ENCODE measurements at places on chromosomes 4 and X. TPM values are rescaled to one million over a fixed set of nuclear protein-coding genes. Genes with fewer than 3 reads are reported as not detected.

DNA sequence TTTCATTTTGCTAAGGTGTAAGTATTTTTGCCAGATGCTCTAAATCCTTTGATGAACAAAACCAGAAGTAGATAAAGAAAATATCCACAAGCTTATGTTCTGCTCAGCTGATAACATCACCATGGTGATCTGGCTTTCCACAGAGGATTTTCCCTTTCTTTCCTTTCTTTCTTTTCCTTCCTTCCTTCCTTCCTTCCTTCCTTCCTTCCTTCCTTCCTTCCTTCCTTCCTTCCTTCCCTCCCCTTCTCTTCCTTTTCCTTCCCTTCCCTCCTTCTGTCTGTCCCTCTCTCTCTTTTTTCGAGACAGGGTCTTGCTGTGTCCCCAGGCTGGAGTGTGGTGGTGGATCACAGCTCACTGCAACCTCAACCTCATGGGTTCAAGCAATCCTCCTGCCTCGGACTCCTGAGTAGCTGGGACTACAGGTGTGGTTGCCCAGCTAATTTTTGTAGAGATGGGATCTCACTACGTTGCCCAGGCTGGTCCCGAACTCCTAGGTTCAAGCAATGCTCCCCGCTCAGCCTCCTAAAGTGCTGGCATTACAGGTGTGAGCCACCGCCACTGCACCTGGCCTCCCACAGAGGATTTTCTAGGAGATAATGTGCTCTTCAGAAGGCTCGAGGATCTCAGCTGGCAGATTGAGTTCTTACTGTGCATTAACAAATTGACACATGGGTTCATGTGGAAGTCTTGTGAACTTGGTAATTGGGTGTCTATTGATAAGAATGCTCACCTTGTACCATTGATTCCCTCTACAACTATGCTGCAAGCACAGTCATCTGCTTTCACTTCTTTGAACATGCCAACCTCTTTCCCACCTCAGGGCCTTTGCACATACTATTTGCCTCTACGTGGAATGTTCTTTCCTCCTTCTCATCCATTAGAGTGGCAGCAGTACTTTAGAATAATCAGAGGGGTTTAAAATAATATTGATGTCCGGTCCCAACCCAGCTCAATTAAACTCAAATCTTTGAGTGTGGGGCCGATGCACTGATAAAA is 1.4 kb upstream of the RHOH start:
- DNase-seq: no peak

GRCh38 chr4:181662383-181662782 is 580.8 kb upstream of the TENM3 start:
- DNase-seq: no peak

GRCh38 chr4:100828986-100829685 is 311.3 kb upstream of the EMCN start:
- no peak for DNase-seq

- no peak for DNase-seq
Observed at GRCh38 chr4:26171941-26172340, 148.9 kb upstream of the RBPJ start.

GRCh38 chr4:56937262-56937661 is 29.6 kb downstream of the REST start:
- no peak for DNase-seq

DNA sequence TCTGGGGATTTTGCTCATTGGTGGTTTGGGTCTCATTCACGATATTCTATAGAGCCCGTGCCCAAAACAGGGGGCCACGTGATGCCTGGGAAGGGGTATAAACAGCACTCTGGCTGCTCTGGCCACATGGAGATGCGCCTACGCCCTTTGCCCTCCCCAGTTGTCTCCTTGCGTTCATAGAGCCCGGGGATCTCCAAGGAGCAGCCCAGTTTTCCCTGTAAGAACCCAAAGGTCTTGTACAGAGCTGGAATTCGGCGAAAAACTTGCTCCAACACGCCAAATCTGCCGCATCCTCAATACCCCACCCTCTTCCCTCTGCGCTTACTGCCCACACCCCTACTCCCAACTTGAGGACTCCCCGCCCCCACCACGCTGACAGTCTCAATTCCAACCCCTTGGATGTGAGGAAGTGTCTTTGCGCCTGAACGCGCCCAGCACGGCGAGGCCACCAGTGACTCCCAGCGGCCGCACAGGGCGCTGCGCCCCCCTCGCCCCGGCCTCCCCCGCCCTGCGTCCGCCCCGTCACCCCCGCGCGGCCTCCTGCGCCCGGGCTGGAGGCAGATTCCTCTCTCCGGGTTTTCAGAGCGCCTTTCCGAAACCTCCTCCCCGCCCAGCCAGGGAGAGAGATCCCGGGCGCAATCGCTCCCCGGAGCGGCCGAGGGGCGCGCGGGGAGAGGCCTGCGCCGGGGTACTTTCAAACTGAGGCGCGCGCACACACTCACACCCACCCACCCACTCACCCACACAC is at the start of gene NHS:
NHS (plus strand) TSS at position 582 of the 748 bp plus-strand sequence. CDS start 558 bp downstream, outside the sequence.
- peak; percentile 90 for DNase-seq

DNA sequence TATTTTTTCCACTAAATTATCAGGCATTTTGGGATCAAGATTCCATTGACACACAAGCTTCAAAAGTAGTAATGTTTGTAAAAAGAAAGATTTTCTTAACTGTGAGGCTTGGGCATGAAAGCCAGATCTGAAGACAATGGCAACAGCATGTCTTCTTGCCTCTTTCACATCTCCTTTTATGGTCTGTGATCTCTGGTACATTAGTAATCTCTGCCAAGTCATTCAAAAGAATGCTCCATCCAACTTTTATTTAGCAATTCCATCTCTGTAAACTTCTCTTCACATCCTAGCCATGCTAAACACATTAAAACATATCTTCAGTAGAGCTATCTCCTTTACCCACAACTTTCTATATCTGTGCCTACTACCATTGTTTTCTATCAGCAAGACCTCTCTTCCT is 465.4 kb downstream of the FAT4 start:
- no peak for DNase-seq

GRCh38 chrX:106220177-106220576 is 52.1 kb downstream of the PWWP3B start:
- DNase-seq: no peak

GRCh38 chr4:56727150-56727549 is 46.1 kb upstream of the HOPX start:
- no peak for DNase-seq

DNA sequence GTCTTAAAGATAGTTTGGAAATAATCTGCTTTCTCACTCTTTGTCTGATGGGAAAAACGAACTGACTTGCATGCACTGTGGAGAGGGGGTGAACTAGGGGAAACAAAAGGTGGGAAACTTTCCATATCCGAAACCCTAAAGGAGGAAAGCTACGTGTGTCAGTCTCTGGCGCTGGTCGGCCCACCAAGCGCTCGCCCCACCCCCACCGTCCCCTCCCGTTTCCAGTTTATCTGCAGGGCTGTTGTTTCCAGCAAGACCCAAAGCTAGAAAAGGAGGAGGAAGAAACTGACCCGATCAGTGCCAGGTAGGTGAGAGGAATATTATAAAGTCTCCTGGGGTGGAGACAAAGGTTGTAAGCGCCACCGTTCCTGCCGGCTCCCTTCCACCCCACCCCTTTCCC is 552 bp downstream of the TCEAL9 start:
- DNase-seq: peak; percentile 48

DNA sequence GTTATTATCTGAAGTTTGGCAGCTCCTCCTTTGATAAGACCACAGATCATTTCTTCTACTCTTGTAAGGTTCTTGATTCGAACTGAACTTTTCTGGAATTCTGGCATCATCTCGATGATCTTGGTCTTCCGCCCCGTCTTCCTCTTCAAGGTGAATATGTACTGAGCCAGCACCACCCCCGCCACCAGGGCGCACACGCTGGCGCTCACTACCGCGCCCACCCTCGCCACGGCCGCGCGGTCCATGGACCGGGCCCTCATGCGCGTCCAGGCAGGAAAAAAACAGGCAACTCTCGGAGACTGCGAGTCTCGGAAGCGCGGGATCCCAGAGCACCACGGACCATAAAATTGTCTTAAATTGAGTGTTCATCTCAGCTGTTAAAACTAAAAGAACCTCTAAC is 458.4 kb upstream of the NDST3 start:
- DNase-seq: peak; percentile 58

GRCh38 chr4:66558651-66559050 is 888.4 kb upstream of the EPHA5 start:
- DNase-seq: no peak

DNA sequence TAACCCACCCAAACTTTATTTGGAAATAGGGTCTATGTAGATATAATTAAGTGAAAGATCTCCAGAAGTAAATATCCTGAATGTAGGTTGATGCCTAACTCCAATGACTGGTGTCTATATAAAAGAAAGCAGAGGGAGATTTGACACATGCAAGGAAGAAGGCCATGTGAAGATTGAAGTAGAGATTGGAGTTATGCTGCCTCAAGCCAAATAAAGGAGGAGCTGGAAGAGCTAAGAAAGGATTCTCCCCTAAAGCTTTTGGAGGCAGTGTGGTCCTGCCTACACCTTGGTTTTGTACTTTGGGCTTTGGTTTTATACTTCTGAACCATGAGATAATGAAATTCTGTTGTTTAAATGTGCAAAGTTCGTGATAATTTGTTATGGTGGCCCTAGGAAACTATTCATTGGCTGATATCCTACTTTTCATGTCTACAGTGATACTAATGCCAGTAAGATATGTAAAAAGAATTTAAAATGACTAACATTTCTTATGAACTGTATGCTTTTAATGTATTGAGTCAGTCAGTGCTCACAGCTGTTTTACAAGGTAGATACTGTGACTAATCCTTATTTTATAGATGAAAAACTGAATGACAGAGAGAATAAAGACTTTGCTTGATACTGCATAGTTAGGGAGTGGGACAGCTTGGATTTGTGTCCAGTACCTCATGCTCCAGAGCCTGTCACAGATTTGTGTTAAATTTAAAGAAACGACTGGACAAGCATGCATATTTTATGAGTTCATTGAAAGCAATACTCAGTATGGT is 5.9 kb upstream of the RAB40AL start:
- DNase-seq: no peak

DNA sequence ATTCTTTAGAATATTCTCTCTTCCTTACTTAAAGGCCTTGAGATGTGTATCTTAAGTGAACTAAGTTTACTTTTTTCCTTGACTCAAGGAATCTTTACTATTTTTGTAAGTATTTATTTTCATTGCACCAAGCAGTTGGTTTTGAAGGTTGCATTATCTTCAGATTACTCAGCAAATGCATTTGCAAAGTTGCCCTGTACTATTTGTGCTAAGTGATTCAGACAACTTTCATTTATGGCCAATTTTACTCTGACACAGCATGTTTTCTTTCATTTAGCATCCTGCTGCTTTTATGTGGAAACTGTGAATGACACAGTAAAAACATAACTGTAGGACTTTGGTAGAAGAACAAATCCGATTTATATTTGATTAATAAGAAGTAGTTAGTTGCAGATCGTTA is 191.0 kb downstream of the CCSER1 start:
- no peak for DNase-seq

DNA sequence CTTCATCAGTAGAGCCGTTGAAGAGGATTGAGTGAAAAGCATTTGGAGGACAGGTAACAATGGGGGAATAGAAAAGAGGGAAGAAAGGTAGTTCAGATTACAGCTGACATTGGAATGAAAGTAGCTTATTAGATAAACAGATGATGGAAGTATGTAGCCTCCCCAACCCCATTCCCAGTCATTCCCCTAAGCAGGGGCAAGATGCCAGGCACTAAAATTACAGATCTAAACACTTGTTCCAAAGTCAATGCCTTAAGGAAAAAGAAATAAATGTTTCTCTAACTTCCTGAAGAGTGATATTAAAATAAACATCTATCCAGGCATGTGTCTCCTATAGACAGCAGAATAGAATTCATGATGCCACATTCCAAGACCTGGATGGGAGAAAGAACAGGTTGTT is 350.8 kb downstream of the PDGFC start:
- DNase-seq: no peak

DNA sequence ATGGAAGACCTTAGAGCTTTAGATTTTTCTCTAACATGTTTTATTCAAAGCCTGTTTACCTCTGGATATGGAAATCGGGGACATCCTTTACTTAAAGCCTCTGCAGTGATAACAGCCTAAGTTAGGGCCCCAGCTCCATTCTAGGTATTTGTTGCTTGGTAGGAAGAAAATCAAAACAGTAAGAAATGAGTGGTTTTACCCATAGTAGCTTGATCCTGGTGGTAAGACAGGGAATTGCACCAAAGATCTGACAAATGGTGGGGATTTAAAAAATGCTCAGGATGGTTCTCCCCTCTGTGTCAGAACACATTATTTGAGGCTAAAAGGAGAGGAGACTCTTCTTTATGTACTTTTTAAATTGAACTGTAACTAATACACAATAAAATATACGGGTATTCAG is 52.4 kb downstream of the AFF2 start:
- no peak for DNase-seq

DNA sequence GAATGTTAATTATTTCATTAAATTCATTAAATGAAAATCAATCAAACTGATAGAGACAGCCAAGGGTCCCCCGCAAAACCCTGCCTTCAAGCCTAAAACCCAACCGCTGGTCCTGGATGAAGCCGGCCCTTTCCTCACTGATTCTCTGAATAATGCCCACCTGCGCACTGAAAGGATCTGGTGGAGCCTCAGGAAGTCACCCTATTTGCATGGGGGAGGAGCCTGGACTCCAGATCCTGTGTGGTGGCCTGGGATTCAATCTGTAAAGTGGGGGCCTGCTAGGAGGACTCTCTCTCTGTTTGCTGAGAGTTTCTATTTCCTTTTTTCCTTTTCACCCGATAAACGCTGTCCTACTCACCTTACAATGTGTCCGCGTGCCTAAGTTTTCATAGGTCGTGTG is 97.9 kb upstream of the ADAMTS3 start:
- DNase-seq: no peak

DNA sequence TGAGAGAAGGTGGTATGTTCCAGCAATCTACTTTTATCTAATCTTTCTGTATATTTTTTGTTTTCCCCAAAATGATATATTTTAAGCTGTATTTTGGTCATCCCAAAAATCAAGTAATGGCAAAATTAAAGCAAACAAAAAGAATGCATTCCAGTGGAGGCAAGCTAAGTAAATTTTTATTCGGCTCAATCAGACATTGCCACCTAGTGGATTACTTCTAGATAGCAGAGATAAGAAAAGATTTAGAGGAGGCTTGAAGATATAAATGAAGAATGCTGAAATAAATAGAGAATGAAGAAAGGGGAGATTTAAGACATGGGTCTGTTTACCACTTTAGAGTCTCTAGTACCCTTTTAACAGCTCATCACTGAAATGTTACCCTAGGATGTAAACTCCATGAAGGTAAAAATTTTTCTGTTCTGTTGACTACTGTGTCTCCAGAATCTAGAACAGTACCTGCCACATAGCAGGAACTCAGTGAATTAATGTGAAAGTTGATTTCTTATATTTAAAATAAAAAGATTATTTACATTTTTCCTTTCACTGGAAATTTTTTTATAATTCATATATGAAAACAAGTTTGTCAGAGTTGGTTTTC is 110.9 kb upstream of the ANK2 start:
- no peak for DNase-seq

SPANXA2 gene
- not detected for total RNA-seq

ERVMER34-1 gene
- total RNA-seq: 0.71 TPM

CDS1 gene
- total RNA-seq: 13.6 TPM

MAGEB4 gene
- total RNA-seq: not detected

HDAC6 gene
- total RNA-seq: 103 TPM

GPRASP3 gene
- total RNA-seq: 3.3 TPM

GPR78 gene
- not detected for total RNA-seq
